ENCODE measurements at places on chromosomes 3 and 15. TPM values are rescaled to one million over a fixed set of nuclear protein-coding genes. Genes with fewer than 3 reads are reported as not detected.

PLS1 gene
- 15.7 TPM for total RNA-seq

GOLGA8G gene
- total RNA-seq, result not detected

- no peak for DNase-seq
Measured at GRCh38 chr15:55587321-55588069, 650 bp downstream of the PYGO1 start.

- DNase-seq, result no peak
Measured at GRCh38 chr15:62777671-62778070, 264.9 kb upstream of the TPM1 start.

- peak; percentile 65 for DNase-seq
Measured at GRCh38 chr3:124878561-124879336, 8.4 kb downstream of the ITGB5 start.

- DNase-seq, result no peak
Measured at GRCh38 chr3:127903611-127904375, 11.2 kb upstream of the KBTBD12 start.

GRCh38 chr15:78290222-78290621 lies 9.2 kb downstream of the SKIC8 start:
- DNase-seq, result no peak

- no peak for DNase-seq
Measured at GRCh38 chr3:127665165-127665564, 7.6 kb upstream of the ABTB1 start.

All from breast epithelium (tissue), 4 donors.